Suprapubic skin (tissue), 4 donors: ENCODE measurements at places on chromosomes 5 and 9. TPM values are rescaled to one million over a fixed set of nuclear protein-coding genes. Genes with fewer than 3 reads are reported as not detected.

The ARSI gene
- total RNA-seq: 2.7 TPM

The GCNT4 gene
- total RNA-seq: 3.6 TPM

DNA sequence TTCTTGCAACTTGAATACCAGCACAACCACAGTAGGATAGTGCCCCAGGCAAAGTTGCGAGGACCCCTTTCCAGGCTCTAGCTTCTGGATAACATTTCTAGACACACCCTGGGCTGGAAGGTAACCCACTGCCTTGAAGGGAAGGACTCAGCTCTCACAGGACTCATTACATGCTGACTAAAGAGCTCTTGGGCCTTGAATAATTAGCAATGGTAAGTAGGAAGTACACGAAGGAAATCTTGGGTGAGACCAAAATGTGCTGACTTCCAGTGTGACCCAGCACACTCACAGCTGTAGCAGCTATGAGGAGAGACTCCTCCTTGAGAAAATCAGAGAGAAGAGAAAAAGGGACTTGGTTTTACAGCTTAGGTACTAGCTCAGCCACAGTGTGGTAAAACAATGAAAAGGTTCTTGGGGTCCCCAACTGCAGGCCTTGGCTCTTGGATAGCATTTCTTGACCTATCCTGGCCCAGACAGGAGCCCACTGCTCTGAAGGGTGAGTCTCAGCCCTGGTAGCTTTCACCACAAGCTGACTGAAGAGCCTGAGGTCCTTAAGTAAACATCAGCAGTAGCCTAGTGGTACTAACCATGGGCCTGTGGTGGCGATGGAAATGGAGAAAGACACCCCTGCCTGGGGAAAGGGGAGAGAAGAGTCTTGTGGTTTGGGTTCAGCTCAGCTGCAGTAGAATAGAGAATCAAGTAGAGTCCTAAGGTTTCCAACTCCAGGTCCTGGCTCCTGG is 621.7 kb downstream of the SEMA5A start:
- no peak for DNase-seq
- H3K36me3 ChIP-seq: no peaks in the 10 kb centered on the region
- no peak overlapping the region for H3K27ac ChIP-seq
- H3K4me3 ChIP-seq: no peak overlapping the region

DNA sequence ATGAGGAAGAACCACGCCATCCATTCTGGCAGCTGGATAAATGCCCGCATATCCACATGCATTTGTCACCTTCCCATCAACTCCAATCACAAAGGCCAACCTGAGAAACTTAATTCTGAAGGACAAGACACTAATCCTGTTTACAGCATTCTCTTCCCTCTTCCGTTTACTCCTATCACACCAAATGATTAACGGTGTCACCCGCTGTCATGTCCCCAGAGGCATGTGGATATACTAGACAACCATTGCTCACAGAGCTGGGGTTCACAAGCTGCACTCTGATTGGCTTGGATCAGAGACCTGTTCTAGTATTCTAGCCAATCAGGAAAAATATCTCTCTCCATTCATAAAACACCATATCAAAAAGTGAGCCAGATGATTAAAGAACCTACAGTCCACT is 3.6 kb downstream of the MACROH2A1 start:
- no peak overlapping the region for H3K27ac ChIP-seq
- H3K4me3 ChIP-seq: no peak overlapping the region
- no peak for DNase-seq
- H3K36me3 ChIP-seq: no peaks in the 10 kb centered on the region
